NCI-H2081 (cell line): ENCODE measurements at places on chromosomes 3 and 15.

- no peak for DNase-seq
These were observed 868.6 kb upstream of the SEMA6D start for GRCh38 chr15:46848704-46849103.

DNA sequence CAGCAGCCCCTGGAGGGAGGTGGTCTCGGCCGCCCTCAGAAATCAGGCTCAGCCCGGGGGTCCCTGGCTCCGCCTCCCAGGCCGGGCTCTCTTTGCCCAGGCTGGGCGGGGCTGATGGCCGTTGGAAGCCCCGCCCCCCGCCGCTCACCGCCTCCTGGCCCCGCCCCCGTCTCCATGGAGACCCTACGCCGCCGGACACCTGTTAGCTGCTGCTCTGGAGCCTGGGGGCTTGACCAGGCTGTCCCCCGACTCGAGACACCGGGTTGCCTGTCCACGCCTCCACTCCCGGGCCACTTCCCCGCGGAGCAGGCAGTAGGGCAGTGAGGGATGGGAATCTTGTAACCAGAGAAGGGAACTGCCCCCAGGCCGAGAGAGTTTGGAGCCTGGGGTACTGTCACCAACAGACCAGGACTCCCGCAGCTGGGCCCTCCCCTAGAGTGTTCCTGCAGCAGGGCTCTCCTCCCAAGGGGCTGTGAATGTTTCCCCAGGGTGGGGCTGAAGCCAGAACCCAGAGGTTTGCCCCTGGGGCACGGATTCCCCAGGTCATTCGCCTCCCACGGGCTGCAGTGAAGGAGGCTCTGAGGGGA is 27.8 kb upstream of the RPL32 start:
- no peak for DNase-seq

GRCh38 chr3:30539206-30539605 is 67.2 kb upstream of the TGFBR2 start:
- DNase-seq: no peak

DNA sequence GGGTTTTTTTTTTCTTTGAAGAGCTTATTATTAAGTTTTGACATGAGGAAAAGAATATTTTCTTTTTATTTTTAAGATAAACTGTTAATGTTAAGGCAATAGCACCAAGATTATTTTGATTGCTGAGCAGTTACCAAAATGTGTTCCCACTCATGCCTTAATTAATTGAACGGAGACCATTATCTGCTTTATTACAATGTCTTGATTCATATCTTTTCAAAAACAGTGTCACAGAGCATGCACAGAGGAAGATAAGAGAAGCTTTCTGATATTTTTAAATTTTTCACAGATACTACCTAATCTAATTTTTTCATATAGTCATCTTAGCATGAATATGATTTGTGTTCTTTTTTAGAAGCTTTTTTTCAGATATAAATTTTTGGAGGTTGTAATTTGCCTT is 106.7 kb upstream of the FEZF2 start:
- DNase-seq: no peak

DNA sequence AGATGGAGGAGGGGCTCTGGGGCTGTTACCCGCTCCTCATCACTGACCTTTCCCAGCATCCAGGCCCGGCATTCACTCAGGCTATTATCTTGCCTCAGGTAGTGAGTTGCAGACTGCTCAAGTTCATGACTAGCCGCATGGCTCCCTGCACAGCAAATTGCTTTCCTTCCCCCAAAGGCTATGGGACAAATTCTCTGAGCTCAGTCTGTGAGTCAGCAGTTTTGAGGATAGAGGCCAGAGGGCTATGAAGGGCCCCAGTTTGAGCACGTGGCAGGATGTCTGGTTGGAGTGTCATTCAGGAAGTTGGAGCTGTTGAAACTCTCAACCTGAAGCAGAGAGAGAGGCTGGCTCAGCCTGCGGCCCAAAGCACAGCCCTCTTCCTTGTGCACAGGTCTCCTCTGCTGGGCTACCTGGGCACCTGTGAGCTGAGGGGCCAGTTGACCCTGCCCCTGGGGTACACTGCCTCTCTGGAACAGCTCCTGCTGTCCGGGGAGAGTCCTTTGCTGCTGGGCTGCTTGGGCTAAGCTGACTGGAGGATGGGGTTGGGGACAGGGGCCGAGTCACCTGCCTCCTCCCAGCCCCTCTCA is 7.9 kb downstream of the FAH start:
- DNase-seq: no peak
